ENCODE measurements at places on chromosomes 12 and 14. TPM values are rescaled to one million over a fixed set of nuclear protein-coding genes. Genes with fewer than 3 reads are reported as not detected.

GRCh38 chr14:73553845-73554244 is 4.9 kb downstream of the HEATR4 start:
- H3K4me1 ChIP-seq = no peaks in the 10 kb centered on the region
- H3K27me3 ChIP-seq = no peaks in the 10 kb centered on the region
- no peaks in the 10 kb centered on the region for H3K36me3 ChIP-seq
- H3K27ac ChIP-seq = no peak overlapping the region
- DNase-seq = no peak
- H3K4me3 ChIP-seq = no peak overlapping the region

GRCh38 chr14:61322011-61322798 is 826 bp downstream of the PRKCH start:
- H3K4me3 ChIP-seq = peak overlapping the region; percentile 69
- peak overlapping the region; percentile 89 for H3K27ac ChIP-seq
- DNase-seq = peak; percentile 78
- H3K36me3 ChIP-seq = no peaks in the 10 kb centered on the region
- no peaks in the 10 kb centered on the region for H3K4me1 ChIP-seq
- no peaks in the 10 kb centered on the region for H3K27me3 ChIP-seq

NRL gene
- total RNA-seq = 4.7 TPM

KRT74 gene
- 0.05 TPM for total RNA-seq

GRCh38 chr12:51836041-51836826 is 12.3 kb downstream of the FIGNL2 start:
- H3K36me3 ChIP-seq = no peaks in the 10 kb centered on the region
- no peak overlapping the region for H3K27ac ChIP-seq
- DNase-seq = no peak
- H3K27me3 ChIP-seq = peaks cover 3% of the 10 kb centered on the region

SLCO1B1 gene
- 0.45 TPM for total RNA-seq

GRCh38 chr14:71720978-71721624 is 211.1 kb upstream of the RGS6 start:
- H3K27me3 ChIP-seq = no peaks in the 10 kb centered on the region
- no peak overlapping the region for H3K27ac ChIP-seq
- no peak overlapping the region for H3K4me3 ChIP-seq

- no peaks in the 10 kb centered on the region for H3K36me3 ChIP-seq
- H3K4me1 ChIP-seq = peaks cover 3% of the 10 kb centered on the region
- H3K4me3 ChIP-seq = no peak overlapping the region
- H3K27ac ChIP-seq = no peak overlapping the region
- DNase-seq = no peak
These were observed 3.7 kb downstream of the SELPLG start for GRCh38 chr12:108629824-108630476.

PTPN21 gene
- 47.8 TPM for total RNA-seq

DPY19L2 gene
- 26.4 TPM for total RNA-seq

GYS2 gene
- total RNA-seq = not detected

DNA sequence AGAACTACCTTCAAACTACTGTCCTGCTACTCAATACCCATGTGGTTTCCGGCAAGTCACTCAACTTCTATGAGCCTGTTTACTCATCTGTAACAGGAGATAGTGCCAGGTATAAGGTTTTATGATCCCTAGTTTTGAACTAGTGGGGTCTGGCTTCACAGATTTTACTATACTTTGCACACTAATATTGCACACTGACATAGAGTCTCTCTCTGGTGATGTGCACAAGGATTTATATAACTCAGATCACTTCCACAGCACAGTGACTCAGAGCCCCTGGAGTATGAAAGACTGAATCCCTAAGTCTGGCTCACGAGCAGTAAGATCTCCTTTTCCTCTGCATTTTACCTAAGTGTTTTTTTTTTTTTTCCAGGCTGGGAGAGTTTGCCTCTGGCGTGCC is 69.7 kb upstream of the SLC38A2 start:
- peaks cover 3% of the 10 kb centered on the region for H3K4me1 ChIP-seq
- DNase-seq = no peak
- H3K27me3 ChIP-seq = no peaks in the 10 kb centered on the region
- H3K27ac ChIP-seq = no peak overlapping the region
- no peaks in the 10 kb centered on the region for H3K36me3 ChIP-seq
- no peak overlapping the region for H3K4me3 ChIP-seq

DNA sequence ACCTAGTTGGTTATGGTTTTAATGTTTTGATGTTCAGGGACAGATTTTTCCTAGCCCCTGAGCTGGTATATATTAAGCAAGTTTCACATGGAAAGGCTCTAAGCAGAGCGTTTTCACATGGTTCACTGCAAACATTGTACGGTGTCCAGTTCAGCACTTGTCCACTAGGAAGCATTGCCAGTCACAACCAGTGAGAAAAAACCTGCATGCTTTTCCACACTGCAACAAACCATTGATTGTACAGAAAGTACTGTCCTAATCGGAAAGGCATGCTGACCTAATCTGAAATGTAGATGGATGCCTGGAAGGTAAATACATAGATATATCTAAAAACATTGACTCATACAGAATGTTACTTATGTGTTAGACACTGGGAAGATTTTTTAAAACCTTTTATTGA is 25.0 kb upstream of the NPAS3 start:
- no peaks in the 10 kb centered on the region for H3K36me3 ChIP-seq

DNA sequence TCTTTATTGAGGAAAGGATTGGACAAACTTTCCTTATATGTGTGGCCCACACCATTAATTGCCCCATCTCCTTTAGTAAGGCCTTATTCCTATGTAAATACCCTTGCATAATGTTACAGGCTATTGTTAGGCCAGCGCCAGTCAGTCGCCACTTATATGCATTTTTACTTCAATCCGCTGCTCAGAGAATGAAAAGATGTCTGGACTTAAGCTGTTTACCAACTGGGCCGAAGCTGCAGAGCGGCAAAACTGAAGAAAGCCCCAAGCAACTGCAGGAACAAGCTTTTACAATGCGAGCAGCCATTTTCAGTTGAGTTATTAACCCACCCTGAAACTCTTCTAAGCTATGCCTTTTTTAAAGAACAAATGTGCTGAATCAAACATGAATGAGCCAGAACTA is 92.1 kb upstream of the OTX2 start:
- no peaks in the 10 kb centered on the region for H3K4me1 ChIP-seq
- no peak overlapping the region for H3K27ac ChIP-seq
- H3K27me3 ChIP-seq = peaks cover 5% of the 10 kb centered on the region
- H3K36me3 ChIP-seq = no peaks in the 10 kb centered on the region

DNA sequence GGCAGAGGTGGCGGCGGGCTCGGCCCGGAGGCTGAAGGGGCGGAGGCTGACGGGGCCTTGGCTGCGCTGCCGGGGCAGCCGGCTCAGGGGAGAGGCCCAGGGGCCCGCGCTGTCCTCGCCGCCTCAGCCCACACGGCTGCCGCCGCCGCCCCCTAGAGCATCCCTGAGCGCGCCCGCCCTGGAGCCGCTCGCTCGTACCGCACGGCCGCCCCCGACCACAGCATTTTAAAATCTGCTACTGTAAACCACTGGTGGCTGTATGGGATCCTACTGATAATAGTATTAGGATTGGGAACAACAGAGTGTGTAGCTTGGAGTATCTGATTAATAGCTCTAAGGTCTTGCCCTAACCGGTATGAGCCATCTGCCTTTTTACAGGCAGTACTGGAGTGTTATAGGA is 22.2 kb upstream of the EDDM3A start:
- H3K27me3 ChIP-seq = no peaks in the 10 kb centered on the region
- H3K4me3 ChIP-seq = no peak overlapping the region
- no peak overlapping the region for H3K27ac ChIP-seq
- no peaks in the 10 kb centered on the region for H3K36me3 ChIP-seq

DNA sequence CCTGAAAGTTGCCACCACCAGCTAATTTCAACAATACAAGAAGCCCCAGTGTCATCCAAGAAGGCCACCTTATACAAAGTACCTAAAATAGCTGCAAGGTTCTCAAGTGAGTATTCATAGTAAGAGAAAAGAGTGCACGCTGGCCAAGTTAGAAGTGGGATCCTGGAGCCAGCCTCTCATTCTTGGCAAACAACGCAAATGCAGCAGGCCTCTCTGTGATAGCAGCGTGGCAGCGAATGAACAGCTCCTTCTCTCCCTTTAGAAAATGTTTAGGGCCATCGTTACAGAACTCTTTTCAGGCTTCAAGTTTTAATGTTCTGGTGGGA is 78.0 kb upstream of the IFNG-AS1 start:
- no peaks in the 10 kb centered on the region for H3K27me3 ChIP-seq
- H3K36me3 ChIP-seq = no peaks in the 10 kb centered on the region
- H3K4me1 ChIP-seq = no peaks in the 10 kb centered on the region
- no peak overlapping the region for H3K4me3 ChIP-seq
- no peak overlapping the region for H3K27ac ChIP-seq
- no peak for DNase-seq

- no peaks in the 10 kb centered on the region for H3K36me3 ChIP-seq
- H3K27ac ChIP-seq = no peak overlapping the region
- no peaks in the 10 kb centered on the region for H3K27me3 ChIP-seq
- no peaks in the 10 kb centered on the region for H3K4me1 ChIP-seq
These were observed 353.9 kb downstream of the DUSP6 start for GRCh38 chr12:88998421-88998820.

DPPA3 gene
- not detected for total RNA-seq

GRCh38 chr14:103737432-103738045 is 21.9 kb downstream of the ZFYVE21 start:
- H3K36me3 ChIP-seq = peaks cover 3% of the 10 kb centered on the region
- H3K27me3 ChIP-seq = no peaks in the 10 kb centered on the region
- H3K4me1 ChIP-seq = peaks cover 33% of the 10 kb centered on the region
- H3K4me3 ChIP-seq = no peak overlapping the region

DNA sequence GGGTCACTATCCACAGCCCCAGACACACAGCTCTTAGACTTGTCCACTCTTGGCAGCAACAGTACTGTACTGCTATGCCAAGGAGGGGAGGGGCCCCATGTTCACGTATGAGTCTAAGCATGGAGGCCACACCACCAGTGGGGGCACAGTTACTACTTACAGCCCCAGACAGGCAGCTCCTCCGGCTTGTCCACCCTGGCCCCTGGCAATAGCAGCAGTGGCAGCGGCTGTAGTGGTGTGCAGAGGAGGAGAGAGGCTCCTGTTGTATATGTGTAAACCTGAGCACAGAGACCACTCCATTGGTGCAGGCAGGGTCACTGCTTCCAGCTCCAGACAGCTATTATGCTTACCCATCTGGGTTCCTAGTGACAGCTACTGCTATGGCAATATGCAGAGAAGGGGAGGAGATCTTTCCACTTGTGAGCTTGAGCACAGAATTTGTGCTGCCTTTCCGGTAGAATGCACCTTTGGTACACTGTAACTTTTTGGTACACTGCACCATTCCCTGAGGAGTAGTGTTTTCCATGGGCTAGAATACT is 113.2 kb downstream of the RAD51B start:
- no peak overlapping the region for H3K4me3 ChIP-seq
- DNase-seq = no peak
- no peaks in the 10 kb centered on the region for H3K27me3 ChIP-seq
- no peaks in the 10 kb centered on the region for H3K4me1 ChIP-seq
- H3K27ac ChIP-seq = no peak overlapping the region

- DNase-seq = no peak
- H3K4me3 ChIP-seq = no peak overlapping the region
- no peaks in the 10 kb centered on the region for H3K4me1 ChIP-seq
These were observed 35.4 kb downstream of the SLC38A1 start for GRCh38 chr12:46233423-46233822.

GRCh38 chr14:72849222-72849621 is 44.7 kb downstream of the DPF3 start:
- no peak for DNase-seq
- no peak overlapping the region for H3K4me3 ChIP-seq
- no peaks in the 10 kb centered on the region for H3K36me3 ChIP-seq
- no peak overlapping the region for H3K27ac ChIP-seq

DNA sequence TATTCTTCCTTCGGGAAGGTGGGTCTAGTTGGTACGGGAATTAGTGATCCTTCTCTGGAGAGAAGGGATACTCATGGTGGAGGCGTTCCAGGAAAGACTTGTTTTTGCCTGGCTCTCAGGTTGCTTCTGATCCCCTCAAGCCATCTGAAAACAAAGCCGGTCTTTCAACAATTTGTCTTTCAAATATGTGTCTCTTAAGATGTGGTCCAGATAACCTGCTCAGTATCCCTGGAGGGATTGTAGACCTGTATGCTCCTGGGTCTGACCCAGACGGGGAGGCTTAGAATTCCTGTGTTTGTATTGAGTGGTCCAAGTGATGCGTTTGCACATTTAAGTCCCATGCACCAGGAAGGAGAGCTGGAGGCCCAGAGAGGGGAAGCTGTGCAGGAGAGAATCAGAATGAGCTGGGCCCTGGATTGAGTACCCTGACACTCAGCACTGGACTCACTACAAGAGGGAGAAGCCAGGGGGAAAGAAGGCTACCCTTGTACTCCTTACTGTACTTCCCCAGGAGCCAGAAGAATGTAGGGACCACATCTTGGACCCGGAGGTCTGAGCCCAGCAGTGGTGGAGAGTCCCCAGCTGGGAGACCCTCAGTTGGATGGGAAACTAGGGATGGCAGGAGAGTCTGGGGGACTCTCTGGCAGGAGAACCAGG is 40.4 kb downstream of the ERH start:
- no peak for DNase-seq
- H3K27ac ChIP-seq = no peak overlapping the region
- H3K36me3 ChIP-seq = no peaks in the 10 kb centered on the region
- H3K4me1 ChIP-seq = peaks cover 5% of the 10 kb centered on the region
- no peak overlapping the region for H3K4me3 ChIP-seq

DNA sequence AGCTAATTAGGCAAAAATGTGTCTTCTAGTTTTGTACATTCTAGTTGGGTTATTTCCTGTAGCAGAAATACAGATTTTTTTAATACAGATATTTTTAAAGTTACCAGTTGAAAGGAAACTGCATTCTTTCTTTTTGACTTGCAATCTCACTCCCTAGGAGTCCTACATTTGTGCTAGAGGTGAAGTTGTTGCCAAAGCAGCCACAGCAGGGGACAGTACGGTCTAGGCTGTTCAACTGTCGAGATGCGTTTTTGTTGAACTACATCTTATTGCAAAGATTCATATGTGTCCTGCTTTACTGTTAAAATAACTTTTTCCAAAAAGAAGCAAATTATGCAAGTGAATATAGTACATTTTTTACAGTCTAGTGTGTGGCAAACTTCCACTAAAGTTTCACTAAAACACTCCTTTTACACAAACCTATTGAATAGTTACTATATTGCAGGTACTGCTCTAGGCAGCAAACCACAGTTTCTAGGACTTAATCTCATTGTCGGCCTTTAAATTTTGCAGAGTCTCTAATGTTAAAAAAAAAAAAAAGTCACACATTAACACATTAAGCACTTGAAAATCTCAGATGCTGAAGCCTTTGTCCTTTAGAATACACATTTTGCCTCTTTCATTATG is 30.2 kb upstream of the SRGAP1 start:
- H3K27me3 ChIP-seq = no peaks in the 10 kb centered on the region
- no peak overlapping the region for H3K4me3 ChIP-seq
- no peaks in the 10 kb centered on the region for H3K4me1 ChIP-seq
- H3K27ac ChIP-seq = no peak overlapping the region
- H3K36me3 ChIP-seq = no peaks in the 10 kb centered on the region

SAMD15 gene
- total RNA-seq = 0.96 TPM

GRCh38 chr12:1778911-1779310 is 41.5 kb upstream of the LRTM2 start:
- H3K4me3 ChIP-seq = no peak overlapping the region
- H3K27ac ChIP-seq = no peak overlapping the region
- no peak for DNase-seq
- H3K36me3 ChIP-seq = no peaks in the 10 kb centered on the region
- no peaks in the 10 kb centered on the region for H3K27me3 ChIP-seq
